Activated T-helper 1 cell treated with Interleukin-2 at 50 U/mL for 16 hours (primary cell): ENCODE measurements at places on chromosomes 3 and 15.

DNA sequence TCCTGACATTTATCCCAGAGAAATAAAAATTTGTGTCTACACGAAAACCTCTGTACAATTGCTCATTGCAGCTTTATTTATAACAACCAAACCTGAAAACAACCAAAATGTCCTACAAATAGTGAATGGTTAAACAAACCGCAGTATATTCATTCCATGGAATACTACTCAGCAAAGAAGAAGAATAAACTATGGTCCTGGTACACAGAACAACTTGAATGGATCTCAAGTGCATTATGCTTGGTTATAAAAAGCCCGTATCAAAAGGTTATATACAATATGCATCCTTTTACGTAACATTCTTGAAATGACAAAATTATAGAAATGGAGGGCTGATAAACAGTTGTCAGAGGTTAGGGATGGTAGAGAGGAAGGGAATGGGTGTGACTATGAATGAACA, 3.7 kb downstream of the SEC22C start:
- DNase-seq: no peak

DNA sequence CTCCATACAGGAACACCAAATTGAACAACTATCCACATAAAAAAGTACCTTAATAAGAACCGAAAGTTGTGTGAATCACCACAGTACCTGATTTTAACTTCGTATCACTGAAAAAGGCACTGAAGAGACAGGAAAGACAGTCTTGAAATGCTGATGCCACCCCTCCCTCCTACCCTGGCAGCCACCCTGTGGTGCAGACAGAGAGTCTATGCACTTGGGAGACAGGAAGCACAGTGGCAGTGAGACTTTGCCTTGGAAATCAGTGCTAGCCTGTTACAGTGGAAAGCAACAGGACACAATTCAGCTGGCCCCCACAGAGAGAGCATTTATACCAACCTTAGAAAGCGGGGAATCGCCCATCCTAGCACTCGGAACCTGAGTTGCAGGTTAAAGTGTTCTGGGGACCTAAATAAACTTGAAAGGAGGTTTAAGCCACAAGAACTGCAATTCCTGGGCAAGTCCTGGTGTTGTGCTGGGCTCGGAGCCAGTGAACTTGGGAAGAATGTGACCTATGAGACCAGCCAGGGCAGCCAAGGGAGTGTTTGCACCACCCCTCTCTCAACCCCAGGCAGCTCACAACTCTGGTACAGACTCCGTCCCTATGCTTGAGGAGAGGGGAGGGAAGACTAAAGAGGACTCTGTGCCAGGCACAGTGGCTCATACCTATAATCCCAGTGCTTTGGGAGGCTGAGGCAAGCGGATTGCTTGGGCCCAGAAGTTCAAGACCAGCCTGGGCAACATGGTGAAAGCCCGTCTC, 240.1 kb downstream of the ISL2 start:
- DNase-seq: no peak

DNA sequence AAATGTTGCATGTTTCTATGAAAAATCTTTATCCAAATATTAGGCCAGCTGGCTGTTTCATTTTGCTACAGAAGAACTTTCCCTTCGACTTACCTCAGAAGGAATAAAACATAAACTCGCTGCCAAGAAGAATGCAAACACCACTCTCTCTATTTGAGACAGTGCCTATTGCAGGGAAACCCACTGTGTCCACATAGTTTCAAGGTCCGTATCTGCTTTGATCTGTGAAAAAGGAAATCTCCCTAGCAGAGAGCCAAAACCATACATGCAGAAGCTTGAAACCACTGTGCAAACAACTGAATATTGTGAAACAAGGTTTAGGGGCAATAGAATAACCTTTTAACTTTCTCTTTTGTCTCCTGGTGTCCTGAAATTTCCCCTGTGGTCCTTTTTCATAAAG, 35.0 kb upstream of the CAPN7 start:
- no peak for DNase-seq

- no peak for DNase-seq
Observed at GRCh38 chr15:57272771-57273357, 103.4 kb upstream of the CGNL1 start.

- no peak for DNase-seq
Observed at GRCh38 chr3:169327546-169328356, 335.8 kb downstream of the MECOM start.

- DNase-seq: no peak
Observed at GRCh38 chr3:21750831-21751391, at the start of gene ZNF385D. TSS of gene ZNF385D (minus strand) at chr3:21751210. CDS start at chr3:21750916, 294 bp downstream.

- DNase-seq: no peak
Observed at GRCh38 chr3:59607656-59608055, 557.8 kb upstream of the CFAP20DC start.

- DNase-seq: no peak
Observed at GRCh38 chr15:79166311-79166955, 75.9 kb upstream of the RASGRF1 start.

DNA sequence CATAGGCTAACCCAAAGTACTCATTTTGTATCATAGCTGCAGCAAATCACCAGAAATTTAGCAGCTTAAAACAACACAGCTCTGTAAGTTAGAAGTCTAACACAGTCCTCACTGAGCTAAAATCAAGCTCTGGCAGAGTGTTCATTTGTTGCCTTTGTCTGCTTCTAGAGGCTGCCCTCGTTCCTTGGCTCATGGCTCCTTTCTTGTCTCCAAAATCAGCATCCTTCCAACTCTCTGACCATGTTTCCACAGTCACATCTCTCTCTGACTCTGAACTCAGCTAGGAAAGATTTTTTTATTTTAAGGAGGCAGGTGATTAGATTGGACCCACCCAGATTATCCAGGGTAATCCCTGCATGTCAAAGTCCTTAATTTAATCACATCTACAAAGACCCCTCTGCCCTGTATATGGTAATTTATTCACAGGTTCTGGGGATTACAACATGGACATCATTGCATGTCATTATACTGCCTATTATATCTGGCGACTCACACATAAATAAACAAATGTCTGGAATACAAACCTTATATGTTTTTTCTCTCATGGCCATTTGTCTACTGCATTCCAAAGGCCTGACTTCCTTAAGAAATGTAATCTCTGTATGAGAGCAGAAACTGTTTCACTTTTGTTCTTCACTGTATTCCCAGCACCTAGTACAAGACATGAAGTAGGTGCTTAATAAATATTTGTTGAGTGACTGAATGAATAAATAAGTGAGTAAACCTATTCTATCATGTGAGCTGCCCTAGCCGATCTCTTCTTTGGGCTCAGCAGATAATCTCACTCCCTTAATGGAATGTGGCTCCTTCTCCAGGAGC, 15.1 kb upstream of the UACA start:
- DNase-seq: no peak

DNA sequence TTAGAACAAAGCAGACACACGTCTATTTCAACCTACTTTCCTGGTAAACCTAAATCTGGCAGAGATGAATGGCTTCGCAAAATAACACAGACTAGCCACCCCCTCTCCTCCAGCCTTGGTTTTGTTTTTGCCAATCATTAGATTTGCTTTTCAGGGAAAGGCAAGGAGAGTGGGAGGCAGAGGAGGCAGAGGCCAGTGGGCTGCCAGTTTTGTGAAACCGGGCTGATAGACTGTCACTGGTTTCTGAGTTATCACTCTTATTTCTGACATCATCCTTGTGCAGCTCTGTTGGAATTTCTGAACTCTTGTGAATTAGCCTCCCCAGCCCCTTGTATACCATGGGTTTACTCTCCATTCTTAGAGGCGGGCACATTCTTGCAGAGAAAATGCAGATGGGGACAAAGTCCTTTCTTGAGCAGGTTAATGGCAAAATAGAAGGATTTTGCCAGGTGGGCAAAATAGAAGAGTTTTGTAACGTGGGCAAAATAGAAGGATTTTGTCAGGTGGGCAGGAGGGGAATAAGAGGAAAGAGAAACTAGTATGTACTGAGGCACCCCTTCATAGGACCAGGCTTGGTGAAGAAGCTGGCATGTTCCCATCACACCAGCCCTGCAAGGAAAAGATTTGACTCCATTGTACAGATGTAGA, 3.2 kb upstream of the FEM1B start:
- DNase-seq: no peak

DNA sequence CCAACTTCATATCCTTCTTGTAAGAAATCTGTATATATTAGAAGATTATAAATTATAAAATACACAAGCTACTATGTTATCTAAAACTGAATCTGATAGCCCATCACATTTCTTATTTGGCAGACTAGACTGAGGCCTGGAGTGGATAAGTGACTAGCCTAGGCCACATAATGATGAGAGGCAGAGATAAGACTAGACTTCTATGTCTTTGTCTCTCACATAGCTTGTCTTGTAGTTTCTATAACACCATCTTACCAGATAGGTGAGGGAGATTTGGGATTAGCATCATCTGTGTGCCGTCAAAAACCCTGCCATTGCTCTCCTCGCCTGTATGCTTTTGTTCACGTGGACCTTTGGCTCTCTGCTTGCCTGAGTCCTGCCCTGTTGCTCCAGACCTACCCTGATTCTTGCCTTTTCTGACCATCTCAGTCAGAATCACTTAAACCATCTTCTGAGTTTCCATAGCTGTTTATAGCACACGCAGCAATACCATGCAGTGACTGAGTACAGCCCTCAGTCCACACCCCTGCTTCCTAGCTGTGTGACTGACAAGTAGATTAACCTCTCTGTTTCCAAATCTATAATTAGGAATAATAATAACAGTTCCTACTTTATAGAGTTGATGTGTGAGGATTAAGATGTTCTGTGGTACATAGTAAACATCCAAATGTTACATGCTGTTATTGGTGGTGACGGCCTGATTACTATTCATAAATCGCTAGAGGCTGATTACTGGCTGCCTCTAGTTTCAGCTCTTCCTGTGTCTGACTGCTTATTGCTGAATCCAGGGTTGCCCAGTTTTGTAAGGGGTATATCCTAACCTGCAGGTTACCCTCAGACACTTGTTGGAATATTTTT, 49.7 kb downstream of the PDE8A start:
- DNase-seq: no peak

GRCh38 chr3:113287803-113288648, 76.7 kb downstream of the BOC start:
- no peak for DNase-seq

DNA sequence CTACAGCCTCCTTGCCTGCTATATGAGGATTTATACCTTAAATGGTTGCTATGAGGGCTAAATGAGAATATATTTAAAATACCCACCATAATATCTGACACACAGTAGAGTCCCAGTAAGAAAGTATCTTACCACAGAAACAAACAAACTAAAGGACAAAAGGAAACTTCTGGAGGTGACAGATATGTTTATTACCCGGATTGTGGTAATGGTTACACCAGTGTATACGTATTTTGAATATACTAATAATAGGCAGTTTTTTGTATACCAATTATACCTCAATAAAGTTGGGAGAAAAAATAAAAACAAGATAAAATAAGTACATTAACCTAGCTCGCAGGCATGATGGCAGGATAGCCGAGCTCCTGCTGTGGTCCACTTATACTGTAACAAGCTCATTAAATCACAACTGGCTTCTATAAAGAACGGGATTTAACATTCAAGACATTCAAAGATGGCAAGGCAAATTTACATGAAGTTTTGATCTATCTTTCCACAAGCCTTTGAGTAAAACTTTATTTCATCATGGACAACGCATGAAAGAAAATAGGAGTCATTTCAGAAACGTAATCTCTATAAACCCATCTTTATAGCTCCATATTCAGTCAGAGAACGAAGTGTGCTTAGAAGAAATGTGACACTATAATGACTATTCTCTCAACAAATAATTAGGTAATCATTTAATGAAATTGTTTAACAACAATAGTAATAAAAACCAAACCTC, 1.5 kb downstream of the RPN1 start:
- no peak for DNase-seq

GRCh38 chr15:59918994-59919951, 84.8 kb upstream of the FOXB1 start:
- DNase-seq: no peak

- DNase-seq: no peak
Observed at GRCh38 chr15:77027697-77028450, 32.9 kb downstream of the PSTPIP1 start.

- no peak for DNase-seq
Observed at GRCh38 chr3:67384016-67384415, 270.4 kb downstream of the SUCLG2 start.

- DNase-seq: no peak
Observed at GRCh38 chr3:196813903-196814302, 53.8 kb upstream of the SENP5 start.

DNA sequence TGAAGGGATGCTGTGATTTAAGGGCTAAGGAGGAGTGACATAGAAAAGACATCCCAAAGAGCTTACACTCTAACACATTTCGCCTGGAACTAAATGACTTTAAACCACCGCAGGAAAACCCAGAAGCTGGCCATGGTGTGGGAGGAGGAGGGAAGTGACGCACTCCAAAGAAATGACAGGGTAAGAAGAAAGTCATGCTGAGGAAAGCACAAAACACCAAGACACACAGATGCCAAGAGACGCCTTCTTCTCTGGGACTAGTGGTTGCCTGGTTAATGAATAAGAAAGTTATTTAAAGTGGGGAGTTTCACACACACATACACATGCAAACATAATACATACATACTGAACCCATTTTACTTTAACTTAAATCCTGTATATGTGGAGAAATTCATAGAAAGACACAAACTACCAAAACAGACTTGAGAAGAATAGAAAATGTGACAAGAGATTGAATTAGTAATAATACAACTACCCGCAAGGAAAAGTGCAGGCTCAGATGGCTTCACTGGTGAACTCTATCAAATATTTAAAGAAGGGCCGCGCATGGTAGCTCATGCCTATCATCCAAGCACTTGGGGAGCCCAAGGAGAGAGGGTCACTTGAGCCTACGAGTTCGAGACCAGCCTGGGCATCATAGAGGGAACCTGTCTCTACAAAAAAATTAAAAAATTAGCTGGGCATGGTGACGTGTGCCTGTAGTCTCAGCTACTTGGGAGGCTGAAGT, 125.5 kb downstream of the NSMCE3 start:
- DNase-seq: no peak

DNA sequence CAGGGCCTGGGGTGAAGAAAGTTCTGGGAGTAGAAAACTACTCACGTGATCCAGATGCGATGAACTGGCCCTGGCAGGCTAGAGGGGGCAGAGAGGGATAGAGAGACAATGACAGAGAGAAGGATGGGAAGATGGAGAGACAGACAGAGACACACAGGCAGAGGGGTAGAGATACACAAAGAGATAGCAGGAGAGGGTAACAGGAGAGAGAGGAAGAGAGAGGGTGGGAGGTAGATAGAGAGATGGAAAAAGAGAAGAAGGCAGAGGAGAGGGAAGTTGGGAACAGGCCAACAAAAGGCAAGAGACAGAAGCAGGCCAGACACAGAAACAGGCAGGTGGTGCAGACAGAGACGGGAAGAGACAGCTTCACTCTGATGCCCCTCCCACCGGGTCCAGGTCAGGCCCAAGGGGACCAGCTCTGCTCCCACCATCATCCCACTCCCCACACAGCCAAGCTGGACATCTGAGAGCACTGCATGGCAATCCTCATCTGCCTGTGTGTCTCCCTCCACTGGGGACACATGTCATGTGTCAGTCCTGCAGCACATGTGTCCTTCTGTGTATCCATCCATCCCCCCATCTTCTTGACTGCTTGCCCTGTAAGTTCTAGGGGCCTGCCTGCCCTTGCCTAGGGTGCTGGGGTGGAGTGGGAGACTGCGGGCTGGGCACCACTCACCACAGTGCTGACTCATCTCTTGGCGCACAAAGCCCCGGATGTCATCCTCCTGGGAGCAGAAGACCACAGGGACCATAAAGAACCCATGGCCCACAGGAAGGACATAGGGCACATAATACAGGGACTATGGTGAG, 2.2 kb upstream of the UCN2 start:
- no peak for DNase-seq

GRCh38 chr15:79105141-79105540, 14.6 kb upstream of the RASGRF1 start:
- no peak for DNase-seq

- no peak for DNase-seq
Observed at GRCh38 chr3:18847583-18848197, 300.6 kb upstream of the KCNH8 start.

- no peak for DNase-seq
Observed at GRCh38 chr15:82931221-82931620, 21.3 kb downstream of the HOMER2 start.
